ENCODE measurements at places on chromosomes 7 and 10.

- DNase-seq: no peak
Measured at GRCh38 chr7:130929896-130930659, 196.1 kb upstream of the KLF14 start.

- no peak for DNase-seq
Measured at GRCh38 chr7:148722340-148723165, 23.9 kb downstream of the CUL1 start.

GRCh38 chr10:83605783-83606630, 533.3 kb upstream of the GHITM start:
- DNase-seq: no peak

DNA sequence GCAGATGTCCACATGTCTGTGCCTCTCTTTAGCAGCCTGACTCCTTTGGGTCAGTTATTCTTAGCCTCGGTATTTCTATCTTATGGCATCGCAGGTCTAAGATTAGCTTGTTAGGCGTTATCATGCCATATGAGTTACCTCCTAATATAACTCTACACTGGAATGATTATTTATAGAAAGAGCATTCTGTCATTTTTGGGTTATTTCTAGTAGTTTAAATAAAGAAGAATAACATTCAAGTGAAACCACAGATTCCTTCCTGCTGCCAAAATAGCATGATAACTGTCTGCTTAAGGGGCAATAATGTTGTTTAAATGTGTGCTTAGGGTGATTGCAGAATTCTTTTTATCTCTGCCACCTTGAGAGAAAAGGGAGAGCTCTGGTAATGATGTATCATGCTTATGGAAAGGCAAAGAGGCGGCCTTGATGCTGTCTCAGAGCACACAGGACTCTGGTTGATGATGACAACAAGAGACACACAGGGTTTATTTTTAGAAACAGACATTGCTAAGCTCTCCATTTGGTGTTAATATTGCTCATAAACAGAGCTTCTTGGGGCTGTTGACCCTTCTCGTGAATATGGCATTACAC, 10.4 kb downstream of the HDAC9 start:
- DNase-seq: no peak

DNA sequence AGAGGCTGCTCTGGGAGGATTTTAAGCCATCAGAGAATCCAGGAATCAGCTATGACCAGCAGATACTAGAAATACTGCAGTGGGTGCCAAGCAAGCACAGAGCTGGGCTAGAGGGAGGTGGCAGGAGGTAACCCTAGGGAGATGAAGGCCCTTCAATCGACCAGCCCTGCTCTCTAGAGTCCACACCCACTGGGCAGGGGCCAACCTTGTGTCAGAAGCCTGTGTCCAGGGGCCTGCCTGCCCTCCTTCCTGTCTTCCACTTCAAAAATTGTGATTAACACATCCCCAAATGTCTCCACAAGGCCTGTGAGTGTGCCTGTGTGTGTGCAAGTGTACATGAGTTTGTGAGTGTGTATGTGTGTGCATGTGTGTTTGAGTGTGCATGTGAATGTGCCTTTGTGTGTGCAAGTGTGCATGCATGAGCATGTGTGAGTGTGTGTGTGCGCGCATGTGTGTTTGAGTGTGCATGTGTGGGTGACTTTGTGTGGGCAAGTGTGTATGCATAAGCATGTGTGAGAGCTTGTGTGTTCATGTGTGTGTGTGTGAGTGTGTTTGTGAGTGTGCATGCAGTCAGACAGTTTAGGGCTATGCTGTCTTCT, 367.7 kb downstream of the SFMBT2 start:
- no peak for DNase-seq

Data from stimulated activated CD4-positive, alpha-beta T cell treated with anti-CD3 and anti-CD28 coated beads, Interleukin-15, amount 100 ng/mL, for 48 hours (primary cell).